ENCODE measurements at places on chromosomes 4 and X.

DNA sequence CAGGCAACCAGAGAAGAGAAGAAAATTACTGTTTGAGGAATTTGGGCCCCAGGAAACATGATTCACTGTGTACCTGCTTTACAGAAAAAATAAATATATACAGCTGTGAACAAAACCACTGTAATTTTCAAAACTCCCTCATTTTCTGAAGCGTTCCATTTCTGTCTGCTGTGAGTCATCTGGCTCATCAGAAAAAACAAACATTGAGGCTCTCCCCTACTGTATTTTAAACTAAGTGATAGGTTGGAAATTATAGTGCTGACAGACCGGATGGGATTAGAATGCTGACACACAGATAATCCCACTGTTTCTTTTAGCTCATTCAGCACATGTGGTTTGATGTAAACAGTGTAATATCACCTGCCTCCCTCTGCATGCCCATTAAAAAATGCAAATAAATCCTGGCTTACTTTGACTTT is 847.0 kb downstream of the TRIML1 start:
- DNase-seq, result peak; percentile 53

GRCh38 chr4:32145987-32146386 is 1425.8 kb downstream of the PCDH7 start:
- DNase-seq, result no peak

DNA sequence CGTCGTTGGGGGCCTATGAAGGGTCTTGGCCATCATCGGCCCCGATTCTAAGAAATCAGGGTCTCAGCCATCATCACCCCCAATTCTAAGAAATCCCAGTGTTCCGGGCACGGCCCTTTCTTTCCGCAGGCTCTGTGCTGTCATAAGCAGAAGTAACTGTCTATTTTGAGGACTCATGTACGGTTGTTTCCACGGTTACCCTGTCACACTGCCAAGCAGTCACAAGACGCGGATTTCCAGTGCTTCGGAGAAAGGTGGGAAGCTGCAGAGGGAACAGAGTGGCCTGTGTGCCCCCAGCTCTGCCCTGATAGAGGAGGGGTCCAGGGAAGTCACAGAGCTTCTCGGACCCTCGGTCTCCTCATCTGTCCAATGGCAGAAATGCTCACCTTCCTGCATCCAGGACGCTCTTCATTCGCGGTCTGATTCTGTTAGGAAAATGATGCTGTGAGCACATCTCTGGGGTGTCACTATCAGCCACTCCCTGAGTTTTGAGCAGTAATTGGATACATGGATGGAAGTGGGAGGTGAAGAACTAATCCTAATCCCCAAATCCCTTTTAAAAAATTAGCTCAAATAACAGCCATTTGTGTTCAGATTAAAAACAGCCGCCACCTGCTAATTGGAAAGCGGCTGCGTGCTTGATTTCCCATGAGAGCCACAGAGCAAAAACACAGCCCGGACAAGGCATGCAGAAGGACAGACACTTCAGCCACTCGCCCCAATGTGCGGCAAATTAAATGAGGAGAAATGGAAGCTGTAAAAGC is 73.1 kb downstream of the WFS1 start:
- DNase-seq, result no peak

- DNase-seq, result no peak
Measured at GRCh38 chr4:145352438-145353145, 129.1 kb upstream of the SMAD1 start.

GRCh38 chr4:121034017-121034416 is 38.3 kb downstream of the NDNF start:
- DNase-seq, result no peak

GRCh38 chr4:35963974-35964515 is 280.3 kb downstream of the ARAP2 start:
- DNase-seq, result no peak

DNA sequence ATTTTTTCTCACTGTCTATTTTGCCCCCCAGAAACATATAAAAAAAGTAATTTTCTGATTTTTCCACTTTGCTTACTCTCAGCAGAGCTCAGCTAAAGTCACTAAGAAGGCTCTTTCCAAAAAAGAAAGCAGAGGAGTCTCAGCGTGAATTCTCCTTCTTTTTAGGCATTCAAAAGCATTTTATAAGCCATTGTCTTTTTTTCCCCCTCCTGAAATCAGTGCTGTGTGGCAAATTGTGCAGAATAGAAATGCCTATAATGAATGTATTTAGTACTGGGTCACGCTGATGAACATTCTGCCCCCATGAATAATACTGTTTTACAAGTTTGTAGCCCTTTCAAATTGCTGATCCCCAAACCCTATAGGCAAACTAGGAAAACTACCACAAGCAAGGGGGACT is 1.6 kb upstream of the PCDH18 start:
- no peak for DNase-seq

- DNase-seq, result no peak
Measured at GRCh38 chr4:175536852-175537453, 275.1 kb downstream of the GPM6A start.

DNA sequence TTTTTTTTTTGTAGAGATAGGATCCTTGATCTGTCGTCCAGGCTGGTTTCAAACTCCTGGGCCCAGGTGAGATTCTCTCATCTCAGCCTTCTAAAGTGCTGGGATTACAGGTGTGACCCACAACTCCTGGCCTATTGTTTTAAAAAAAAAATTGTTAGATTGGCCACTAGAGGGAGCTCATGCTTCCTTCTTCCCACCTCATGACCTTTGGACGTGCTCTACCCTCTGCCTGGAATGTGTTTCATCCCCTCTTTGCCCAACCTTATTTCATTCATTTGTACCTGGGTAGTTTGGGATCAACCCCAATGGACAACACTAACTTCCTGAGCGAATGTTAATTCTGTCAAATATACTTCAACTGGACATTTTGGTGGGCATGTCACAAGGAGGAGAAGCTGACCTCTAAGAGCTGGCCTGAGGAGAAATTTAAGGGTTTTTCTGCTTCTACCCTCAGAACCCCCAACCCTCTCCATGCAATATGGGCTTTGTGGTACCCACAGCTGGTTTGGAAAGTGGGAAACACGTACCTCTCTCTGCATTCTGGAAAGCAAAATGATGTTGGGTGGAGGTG is 6.4 kb downstream of the PPEF2 start:
- DNase-seq, result no peak

DNA sequence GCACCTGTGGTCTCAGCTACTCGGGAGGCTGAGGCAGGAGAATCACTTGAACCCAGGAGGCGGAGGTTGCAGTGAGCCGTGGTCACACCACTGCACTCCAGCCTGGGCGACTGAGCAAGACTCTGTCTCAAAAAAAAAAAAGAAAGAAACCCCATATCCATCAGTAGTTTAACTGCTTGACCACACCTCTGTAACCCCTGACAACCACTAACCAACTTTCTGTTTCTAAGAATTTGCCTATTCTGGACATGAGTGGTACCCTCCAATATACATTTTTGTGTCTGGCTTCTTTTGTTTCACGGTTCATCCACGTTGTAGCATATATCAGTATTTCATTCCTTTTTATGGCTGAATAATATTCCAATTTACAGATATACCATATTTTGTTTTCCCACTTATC is 9.1 kb downstream of the PPAT start:
- no peak for DNase-seq

- DNase-seq, result no peak
Measured at GRCh38 chr4:119861731-119862130, 204.9 kb downstream of the MAD2L1 start.

DNA sequence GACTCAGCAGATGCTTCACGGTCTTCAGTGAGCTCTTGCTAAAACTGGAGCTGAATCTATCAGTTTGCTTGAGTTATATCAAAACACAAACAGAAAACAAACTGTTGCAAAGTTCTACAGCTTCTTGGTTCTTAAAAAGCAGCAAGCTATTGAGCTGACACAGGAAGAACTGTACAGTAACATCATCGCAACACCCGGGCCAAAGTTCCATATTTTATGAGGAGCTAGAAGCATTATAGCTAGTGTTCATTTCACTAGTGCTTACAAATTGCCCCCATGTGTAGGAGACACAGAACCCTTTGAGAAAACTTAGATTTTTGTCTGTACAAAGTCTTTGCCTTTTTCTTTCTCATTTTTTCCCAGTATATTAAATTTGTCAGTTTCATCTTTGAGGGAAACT is 17.3 kb upstream of the CSTF2 start:
- no peak for DNase-seq

DNA sequence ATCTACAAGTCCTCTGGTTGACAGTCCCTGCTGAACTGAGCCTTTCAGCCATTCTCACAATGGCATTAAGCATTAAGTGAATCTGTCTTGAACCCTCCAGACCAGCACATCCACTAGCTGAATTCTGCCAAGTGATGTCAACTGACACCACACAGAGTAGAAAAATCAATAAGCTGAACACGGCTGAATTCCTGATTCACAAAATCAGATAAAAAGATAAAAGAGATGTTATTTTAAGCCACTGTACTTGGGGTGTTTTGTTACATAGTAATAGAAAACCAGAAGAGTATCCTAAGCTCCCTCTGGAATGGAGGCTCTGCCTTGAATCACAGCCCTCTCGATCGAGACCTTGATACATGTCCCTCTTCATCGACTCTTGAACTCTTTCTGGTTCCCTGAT is 336.5 kb downstream of the DMD start:
- DNase-seq, result no peak

GRCh38 chr4:182884040-182884439 is 33.1 kb downstream of the DCTD start:
- DNase-seq, result no peak

DNA sequence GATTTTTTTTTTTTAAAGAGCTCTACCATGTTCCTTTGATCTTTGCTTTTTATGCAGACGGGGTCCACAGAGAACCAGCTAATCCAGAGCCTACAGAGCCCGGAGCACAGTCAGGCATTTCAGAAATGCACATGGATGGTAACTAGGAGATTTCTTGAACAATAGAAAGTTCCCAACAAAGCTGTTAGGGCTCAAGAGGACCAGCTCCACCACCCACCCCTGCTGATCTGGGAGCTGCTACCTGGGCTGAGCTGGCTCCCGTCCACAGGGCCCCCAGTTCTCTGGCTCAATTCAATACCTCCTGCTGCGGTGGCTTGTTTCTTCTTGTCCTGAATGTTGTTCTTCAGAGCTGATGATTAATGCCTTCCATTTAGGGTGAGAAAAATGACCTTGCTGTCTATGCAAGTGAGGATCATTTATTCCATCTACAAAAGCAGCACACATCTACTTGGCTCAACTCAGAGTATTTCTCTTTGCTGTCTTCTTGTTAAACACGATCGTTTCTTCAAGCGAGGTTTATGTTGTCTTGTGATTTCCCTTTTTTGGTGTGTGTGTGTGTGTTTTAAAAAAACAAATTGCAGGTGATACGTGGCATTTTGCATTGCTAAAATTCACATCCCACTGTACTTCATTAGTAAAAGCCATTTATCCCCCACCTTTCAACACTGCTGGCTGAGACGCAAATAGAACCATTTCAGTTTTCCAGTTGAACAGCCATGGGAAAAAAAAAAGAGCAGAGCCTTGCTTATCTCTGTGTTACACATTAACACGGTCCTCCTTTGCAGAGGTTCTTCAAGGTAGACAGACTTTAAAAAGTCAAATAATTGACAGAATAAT is 31.3 kb downstream of the IGFBP7 start:
- DNase-seq, result peak; percentile 66

GRCh38 chr4:53010318-53010717 is 148.2 kb downstream of the RASL11B start:
- no peak for DNase-seq

GRCh38 chr4:99390055-99390454 is 37.5 kb upstream of the ADH1C start:
- no peak for DNase-seq

DNA sequence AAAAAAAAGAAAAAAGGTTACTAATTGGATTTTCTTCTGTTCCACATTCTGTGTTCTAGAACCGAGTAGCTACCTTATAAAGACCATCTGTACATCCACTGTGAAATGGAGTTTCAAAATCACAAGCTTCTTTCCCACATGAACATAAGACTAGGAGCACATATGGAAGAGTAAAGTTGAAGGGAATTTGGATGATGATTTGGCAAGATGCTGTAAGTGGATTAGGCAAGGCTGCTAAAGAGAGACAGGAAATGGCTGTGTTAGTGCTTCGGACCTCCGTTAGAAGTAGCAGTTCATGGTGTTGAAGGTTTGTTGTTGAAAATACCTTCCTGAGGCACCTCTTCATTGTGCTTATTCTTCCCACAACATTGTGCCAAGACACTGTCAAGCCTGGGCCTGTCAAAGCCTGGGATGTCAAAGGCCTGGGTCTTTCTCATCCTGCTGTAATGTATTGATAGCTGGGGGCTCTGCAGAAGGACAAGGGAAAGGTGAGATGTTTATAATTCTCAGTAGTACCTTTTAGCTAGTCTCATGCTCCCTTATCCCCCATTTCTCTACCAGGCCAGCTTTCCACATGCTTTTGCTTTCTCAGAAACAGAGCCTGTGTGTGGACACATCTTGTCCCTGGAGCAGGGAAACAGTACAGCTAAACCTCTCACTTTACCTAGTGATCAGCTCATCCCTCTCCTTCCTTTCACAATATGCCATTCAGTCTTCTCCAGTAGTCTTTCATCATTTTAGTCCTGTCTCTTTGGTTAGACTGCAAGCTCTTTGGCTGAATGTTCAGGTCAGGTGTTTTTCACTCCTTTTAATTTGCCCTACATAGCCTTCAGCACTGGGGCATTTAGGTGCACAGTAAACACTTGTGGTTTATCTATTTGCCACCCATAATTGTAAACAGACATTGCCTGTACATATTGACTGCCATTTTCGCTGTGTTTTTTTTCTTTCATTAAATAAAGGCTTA is 37.9 kb upstream of the CYP2U1 start:
- no peak for DNase-seq

GRCh38 chrX:150849486-150849885 is 49.0 kb downstream of the CD99L2 start:
- no peak for DNase-seq

GRCh38 chr4:19478791-19479190 is 772.9 kb upstream of the SLIT2 start:
- DNase-seq, result no peak

- DNase-seq, result no peak
Measured at GRCh38 chr4:115850799-115851509, 737.5 kb upstream of the NDST4 start.

DNA sequence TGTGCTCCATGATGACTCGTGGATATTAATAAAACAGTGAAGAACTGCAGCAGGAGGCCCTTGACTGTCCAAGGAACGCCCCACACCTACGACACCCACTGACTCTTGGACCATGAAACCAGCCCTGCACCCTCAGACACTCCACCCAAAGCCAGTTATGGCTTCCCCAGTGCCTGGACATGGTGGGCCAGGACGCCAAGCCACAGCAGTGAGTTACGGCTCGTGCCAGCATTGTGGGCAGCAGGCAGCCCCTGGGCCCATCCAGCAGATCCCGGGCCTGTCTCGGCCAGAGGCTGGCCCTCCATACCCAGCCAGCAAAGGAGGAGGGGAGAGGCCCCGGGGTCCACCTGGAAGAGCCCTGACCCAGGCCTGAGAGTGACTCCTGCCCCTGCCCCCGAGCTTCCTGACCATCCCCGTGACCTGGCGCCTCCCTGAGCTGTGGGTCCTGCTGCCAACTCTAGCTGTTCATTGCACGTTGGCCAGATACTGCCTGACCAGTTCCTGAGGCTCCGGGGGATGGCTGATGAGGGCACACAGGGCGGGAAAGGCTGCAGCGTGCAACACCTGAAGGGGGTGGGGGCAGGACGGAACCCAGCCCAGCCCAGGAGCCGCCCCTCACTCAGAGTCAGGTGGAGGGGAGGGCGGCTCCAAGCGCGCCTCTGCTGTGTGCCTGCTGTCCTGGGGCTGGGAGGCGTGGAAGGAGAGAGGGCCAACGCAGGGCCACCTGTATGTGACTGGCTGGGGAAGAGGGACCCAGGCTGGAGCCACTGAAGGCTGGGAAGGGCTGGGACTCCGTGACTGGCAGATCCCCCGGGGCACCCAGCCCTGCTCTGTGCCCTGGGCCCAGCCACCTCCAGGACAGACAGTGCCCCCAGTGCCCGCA is 739 bp downstream of the SLC49A3 start:
- no peak for DNase-seq

GRCh38 chrX:32533848-32534247 is 677.5 kb downstream of the DMD start:
- no peak for DNase-seq

Data from epithelial cell of prostate (primary cell).